ENCODE measurements at places on chromosomes 6 and 20.

DNA sequence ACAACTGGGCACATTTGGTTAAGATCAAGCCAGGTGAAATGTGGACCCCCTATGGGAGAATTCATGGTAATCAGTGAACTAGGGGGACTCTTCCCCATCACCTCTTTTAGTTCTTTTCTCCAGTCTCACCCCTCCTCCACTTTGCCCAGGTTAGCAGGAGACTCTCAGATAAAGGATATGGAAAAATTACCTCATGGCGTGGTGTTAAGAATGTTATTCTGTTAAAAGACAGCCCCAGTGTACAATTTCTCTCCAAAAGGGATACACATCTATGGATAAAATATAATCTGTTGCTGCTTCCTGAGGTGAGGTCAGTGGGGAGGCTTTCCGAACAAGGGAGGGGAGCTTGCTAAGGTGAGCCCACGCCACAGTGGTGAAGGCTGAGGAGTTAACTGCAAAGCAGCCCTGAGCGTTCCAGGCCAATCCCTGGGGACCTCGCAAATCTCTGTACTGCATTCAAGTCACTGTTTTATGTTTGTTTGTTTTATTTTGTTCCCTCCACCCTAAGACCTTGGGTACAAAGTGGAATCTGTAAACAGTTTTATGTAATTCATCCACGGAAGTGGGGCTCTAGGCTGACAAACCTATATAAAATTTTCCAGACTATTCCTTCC lies 52.0 kb downstream of the ADGRF1 start:
- no peak for DNase-seq

- no peak for DNase-seq
Observed at GRCh38 chr6:44522871-44523270, 135.4 kb downstream of the CDC5L start.

DNA sequence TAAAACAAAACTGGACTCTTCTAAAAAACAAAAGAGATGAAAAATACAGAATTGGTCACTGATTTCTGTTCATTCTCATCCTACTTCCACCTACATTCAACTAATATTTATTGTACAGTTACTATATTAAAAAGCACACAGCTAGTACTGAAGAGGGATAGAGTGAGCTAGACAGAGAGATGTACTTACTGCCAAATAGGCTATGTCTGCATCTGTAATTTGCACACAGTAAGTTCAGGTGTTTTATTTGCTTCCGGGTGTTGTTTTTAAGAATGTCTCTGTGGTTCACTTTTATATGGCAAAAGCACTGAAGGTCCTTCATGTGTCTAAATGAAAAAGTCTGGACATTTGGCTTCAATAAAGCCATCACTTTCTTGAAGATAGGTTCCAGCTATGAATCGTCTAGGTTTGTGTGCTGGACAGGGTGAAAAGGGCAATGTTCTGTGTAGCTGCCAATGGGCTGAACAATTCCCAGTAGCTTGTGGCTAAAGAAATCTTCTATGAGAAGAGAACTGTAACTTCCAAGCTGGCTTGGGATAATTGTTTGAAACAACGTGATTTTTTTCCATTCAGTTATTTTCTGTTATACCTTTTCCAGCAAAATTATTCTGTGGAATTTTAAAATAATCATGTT lies 47.3 kb downstream of the EPB41L2 start:
- peak; percentile 56 for DNase-seq

GRCh38 chr20:49928411-49929141 lies 7.6 kb upstream of the RNF114 start:
- peak; percentile 74 for DNase-seq

DNA sequence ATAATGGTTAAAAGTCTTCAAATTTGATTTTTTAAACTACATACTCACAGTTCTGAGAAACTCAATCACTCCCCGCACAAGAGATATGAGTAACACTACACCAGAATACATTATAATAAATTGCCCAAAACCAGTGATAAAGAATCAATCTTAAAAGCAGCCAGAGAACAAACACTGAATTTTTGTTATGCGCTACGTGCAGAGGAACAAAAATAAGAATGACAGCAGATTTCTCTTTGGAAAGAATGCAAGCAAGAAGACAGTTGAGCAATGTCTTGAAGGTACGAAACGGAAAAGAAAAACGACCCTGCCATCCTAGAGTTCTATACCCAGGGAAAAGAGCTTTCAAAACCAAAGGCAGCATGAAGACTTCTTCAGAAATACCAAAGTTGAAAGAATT lies 216.7 kb downstream of the TTLL2 start:
- no peak for DNase-seq

- DNase-seq = no peak
Observed at GRCh38 chr6:44699082-44699481, 311.6 kb downstream of the CDC5L start.

Measured in hippocampal formation (tissue), 2 donors.